ENCODE measurements at places on chromosomes 5 and 9.

- no peak for DNase-seq
Measured at GRCh38 chr5:167696558-167697314, 594.7 kb upstream of the WWC1 start.

GRCh38 chr9:87378676-87379075, 119.0 kb upstream of the DAPK1 start:
- no peak for DNase-seq

DNA sequence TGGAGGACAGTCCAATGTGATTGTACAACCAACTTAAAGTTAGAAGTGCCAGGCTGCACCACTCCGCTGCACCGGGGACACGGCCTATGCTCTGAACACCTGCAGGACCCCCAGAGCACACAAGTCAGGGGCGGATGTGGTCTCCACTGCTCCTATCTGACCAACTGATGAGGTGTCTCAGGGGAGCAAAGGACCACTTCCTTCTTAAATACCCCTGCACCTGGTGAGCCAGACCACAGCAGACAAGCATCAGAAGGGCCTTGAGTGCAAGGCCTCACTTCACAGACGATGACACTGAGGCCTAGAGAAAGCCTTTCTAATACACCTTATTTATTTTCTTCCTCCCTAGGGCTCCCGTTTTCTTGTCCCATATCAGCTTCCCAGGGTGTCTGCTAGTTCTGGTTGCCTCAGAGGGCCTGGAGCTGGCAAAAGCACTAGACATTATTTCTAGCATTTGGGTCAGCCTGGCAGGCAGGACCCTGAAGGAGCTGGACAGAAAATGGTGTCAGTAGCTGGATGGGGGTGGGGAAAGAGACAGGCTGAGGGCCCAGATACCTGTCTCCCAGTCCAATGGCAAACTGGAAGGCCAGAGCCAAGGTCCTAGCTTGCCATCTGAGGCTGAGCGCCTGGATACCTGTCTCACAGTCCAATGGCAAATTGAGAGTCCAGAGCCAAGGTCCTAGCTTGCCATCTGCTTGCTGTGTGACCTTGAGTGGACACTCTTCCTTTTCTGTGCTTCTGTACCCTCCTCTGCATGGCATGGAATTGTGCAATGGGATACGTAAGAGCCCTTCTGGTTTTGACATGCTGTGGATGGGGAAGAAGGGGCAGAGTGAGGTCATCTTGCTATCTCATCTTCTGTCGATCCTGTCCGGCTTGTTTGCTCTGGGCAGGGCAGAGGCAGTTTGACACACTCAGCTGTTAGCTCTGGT, 9.0 kb downstream of the CCDC69 start:
- DNase-seq = no peak

DNA sequence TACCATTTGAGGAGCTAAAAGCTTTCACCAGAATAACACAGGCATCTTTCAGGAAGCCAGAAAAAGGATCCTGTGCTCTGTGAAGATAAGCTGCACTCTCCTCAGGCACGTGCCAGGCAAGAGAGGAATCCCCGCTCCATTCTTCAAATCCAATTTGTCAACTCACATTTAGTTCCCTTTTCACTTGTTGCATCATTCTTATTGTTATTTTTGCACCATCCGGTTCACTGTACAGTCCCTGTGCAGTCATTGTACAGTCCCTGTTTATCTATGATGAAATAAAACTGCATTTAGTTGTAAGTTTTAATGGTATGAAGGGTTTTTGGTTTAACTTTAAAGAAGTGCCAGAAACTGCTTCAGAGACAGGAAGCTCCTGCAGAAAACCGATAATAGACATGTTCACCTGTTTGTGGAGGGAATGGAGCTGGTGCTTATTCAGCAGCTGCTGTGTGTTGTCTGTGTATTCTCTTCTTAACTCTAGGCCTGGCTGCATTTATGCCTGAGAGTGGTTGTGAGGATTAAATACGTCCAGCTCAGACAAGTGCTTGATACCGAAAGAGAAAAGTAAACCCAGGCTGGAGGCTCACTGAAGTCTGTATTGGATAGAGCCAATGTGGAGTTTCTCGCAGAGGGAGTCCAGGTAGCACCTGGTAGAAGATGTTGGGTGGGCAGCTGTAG, 22.4 kb downstream of the IFNW1 start:
- no peak for DNase-seq

DNA sequence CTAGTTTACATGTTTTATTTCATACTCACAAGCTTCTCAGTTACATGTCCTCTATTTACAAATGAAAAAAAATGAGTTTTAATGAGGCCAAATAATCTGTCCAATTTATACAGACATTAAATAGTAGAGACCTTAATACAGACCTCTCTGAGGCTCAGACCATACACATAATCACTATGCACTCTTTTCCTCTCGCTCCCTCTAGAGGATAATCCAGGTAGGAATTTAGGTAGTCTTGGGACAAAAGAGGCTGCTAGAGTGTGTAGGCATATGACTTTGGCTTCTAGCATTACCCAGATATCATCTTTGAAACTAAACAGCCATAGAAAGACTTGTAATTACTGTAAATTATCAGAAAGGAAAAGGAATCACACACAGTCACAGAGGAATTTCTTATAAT, 444.7 kb downstream of the HINT1 start:
- no peak for DNase-seq

GRCh38 chr5:106443746-106444145, 1227.0 kb downstream of the EFNA5 start:
- DNase-seq = peak; percentile 31
